Stimulated activated CD4-positive, alpha-beta T cell treated with anti-CD3 and anti-CD28 coated beads, Interleukin-1b, Interleukin-23, amount 100 ng/mL, for 48 hours (primary cell): ENCODE measurements at places on chromosomes 16 and 17.

- DNase-seq, result no peak
Observed at GRCh38 chr17:52892334-52892733, 733.8 kb upstream of the CA10 start.

- DNase-seq, result no peak
Observed at GRCh38 chr17:41956522-41956921, 10.1 kb upstream of the CNP start.

DNA sequence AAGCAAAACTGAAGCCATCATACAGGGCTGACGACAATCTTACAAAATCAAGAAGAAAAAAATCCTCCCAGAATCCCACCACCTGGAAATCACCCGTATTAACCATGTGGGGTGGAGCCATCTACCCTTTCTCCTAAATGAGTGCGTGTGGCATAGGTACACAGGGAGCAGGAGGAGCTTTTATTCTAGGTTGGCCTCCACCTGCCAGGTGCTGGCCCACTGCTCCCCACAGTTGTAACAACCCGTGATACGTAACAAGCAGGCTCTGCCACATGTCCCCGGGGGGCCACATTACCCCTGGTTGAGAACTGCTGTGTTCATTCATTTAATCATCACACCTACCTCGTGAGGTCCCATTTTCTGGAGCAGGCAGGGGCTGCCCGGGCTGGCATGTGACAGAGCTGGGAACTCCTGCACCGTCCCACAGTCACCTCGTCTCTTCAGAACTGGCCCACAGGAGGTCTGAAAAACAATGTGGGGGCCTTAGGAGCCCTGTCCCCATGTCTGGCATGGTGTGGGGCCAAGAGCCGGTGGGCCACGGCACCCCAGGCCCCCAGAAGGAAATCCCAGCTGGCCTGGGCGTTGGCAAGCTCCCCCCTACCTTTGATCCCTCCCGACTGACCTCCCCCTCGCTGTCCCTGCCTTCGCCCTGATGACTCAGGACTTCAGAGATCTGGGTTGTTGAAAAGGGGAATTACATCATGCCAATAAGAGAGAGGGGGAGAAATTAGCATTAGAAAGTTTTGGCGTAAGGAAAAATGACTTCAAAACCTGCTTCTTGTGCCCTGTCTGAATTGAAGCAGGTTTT, 12.9 kb downstream of the CMIP start:
- DNase-seq, result no peak

DNA sequence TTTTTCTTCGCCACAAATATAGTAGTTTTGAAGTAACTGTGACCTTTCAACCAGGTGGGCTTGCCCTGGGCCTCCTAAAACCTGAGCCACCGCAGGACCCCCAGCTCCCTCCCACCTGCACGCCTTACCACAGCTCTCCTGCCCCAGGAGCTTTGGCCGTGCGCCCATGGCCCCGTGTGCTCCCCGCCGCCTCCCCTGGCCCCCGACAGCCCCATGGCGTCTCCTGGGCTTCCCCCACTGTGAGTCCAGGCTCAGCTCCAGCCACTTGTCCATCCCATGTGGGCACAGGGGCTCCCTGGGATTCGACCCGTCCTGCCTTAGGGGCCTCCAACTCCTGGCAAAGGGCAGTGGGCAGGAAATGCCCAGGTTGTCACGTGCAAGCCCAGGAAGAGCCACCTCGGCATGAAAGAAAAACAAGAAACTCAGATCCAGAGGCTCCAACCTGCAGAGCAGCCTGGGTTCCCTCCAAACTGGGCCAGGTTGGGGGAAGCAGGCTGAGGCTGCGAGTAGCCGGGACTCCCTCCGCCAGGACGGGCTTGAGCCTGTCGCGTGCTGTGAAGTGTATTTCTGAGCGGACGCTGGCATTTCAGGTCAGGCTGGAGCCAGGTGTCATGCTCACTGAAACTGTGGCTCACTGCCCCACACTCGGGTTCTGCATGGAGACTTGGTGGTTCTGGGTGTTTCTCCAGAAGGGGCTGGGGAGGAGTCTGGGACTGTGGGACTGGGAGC, 5.8 kb downstream of the LGALS3BP start:
- DNase-seq, result no peak

GRCh38 chr17:82331345-82331939, 2.1 kb downstream of the SECTM1 start:
- no peak for DNase-seq
